ENCODE measurements at places on chromosomes 4 and X. TPM values are rescaled to one million over a fixed set of nuclear protein-coding genes. Genes with fewer than 3 reads are reported as not detected.

NKAP gene
- total RNA-seq = 13.6 TPM

CCKAR gene
- total RNA-seq = not detected

PHKA1 gene
- 28.6 TPM for total RNA-seq

NDNF gene
- total RNA-seq = 0.10 TPM

CXCL13 gene
- total RNA-seq = not detected

DNA sequence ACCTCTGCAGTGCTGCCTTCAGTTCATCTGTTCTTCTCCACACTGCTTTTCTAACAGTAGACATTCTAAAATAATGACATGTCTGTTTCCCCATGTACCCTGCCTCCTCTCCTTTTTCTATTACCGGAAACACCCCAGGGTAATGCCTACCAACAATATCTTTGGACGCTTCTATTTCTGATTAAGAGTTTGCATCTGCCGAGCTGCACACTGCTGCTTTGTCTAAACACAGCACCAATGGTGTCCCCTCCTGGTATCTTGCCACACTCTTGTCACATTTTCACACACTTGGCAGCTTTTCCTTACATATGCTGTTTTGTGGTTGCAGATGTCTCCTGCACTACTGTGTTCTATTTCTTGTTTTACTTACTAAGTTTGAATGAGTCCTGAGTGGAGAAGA, 288.8 kb downstream of the GRIA2 start:
- no peak overlapping the region for H3K4me3 ChIP-seq
- DNase-seq = no peak
- H3K36me3 ChIP-seq = no peaks in the 10 kb centered on the region
- no peaks in the 10 kb centered on the region for H3K27me3 ChIP-seq

DNA sequence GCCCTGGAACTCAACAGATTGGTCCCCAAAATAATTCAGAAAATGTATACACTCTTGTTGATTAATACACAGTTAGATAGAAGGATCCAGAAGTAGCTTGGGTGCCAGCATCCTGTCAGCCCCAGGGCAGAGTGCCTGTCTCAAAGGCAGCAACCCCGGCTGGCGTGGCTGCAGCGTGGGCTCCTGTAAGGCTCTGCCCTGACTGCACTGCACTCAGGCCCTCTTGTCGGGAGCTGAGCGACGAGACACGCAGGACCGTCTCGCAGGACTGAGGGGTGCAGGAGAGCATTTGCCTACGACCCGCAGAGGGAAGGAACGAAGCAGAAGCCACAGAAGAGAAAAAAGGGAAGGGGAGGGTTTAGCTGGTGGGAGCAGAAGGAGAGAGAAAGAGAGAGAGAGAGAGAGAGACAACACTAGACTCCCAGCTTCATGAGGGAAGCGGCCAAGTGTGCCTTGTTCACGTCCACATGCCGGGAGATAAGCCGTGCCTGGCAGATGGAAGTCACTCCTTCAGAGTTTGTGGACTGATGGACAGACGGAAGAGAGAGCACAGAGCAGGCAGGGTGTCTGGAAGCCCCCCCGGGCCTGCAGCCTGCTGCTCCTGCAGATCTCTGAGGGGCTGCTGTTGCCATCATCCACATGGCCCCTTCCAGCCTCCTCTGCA, 38.7 kb upstream of the HELT start:
- H3K4me1 ChIP-seq = no peaks in the 10 kb centered on the region
- no peaks in the 10 kb centered on the region for H3K36me3 ChIP-seq
- H3K27ac ChIP-seq = no peak overlapping the region
- H3K27me3 ChIP-seq = peaks cover 2% of the 10 kb centered on the region
- DNase-seq = no peak

GRCh38 chr4:157607996-157608395, 387.5 kb downstream of the GRIA2 start:
- no peaks in the 10 kb centered on the region for H3K36me3 ChIP-seq
- no peak overlapping the region for H3K4me3 ChIP-seq
- no peak overlapping the region for H3K27ac ChIP-seq
- DNase-seq = no peak
- H3K4me1 ChIP-seq = no peaks in the 10 kb centered on the region

DNA sequence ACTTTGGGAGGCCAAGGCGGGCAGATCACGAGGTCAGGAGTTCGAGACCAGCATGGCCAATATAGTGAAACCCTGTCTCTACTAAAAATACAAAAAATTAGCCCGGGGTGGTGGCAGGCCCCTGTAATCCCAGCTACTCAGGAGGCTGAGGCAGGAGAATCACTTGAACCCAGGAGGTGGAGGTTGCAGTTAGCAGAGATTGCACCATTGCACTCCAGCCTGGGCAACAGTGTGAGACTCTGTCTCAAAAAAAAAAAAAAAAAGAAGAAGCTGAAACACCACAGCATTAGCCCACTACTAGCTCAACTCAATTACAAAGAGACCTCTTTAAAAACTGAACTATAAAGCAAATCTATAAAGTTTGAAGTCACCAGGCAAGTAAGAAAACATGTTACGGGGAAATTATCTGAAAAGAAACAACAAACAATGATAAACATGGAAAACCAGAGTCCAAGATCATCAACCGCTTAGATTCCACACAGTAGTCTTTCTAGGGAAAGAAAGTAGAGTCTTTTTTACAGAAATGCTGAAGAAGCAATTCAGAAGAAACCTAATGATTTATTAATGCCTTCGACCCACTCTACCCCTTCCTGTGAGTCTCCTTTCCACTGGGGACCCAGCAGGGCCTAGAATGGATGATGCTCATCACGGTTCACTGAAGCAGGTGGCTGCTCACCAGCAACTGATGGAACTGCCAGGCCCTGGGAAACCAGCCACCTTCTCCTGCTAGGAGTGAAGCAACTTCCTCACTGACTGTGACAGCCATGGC, 6.6 kb downstream of the SAT1 start:
- H3K27me3 ChIP-seq = no peaks in the 10 kb centered on the region
- H3K36me3 ChIP-seq = peaks cover 3% of the 10 kb centered on the region
- 0 out of 2 replicates have a peak overlapping the region, but pooled peaks have one; percentile 23 for H3K27ac ChIP-seq
- no peak overlapping the region for H3K4me3 ChIP-seq

GRCh38 chr4:123390846-123391456, 5.6 kb upstream of the SPRY1 start:
- H3K4me3 ChIP-seq = no peak overlapping the region
- H3K27ac ChIP-seq = peak overlapping the region; percentile 69
- peaks cover 13% of the 10 kb centered on the region for H3K4me1 ChIP-seq
- no peaks in the 10 kb centered on the region for H3K27me3 ChIP-seq

- no peak overlapping the region for H3K4me3 ChIP-seq
- no peak for DNase-seq
- no peaks in the 10 kb centered on the region for H3K4me1 ChIP-seq
- no peaks in the 10 kb centered on the region for H3K27me3 ChIP-seq
- no peaks in the 10 kb centered on the region for H3K36me3 ChIP-seq
These were observed 113.5 kb downstream of the NAA11 start for GRCh38 chr4:79212311-79212710.
